Panc1 (cell line): ENCODE measurements at places on chromosomes 2 and 18.
A peak's percentile ranks its signal among the peaks of the same experiment; 100 is the strongest.

DNA sequence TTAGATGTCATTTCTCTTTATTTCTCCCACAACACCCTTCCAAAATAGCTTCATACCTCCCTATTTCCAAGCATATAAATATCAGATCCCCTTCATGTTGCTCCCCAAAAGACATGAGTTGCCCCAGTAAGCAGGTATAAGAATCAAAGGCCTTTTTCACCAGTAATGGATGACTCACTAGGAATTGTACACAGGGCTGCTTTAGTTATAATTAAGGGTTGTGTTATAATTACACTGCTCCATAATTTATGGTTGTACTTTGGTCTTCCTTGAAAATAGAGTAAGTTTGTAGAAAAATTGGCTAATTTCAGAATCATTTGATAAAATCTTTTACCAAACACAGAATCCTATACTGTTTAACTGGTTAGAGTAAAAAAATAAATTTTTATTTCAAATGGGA lies 8.8 kb upstream of the AQP4 start:
- H3K27me3 ChIP-seq: no peaks in the 10 kb centered on the region
- H3K4me3 ChIP-seq: no peak overlapping the region
- no peak for DNase-seq

DNA sequence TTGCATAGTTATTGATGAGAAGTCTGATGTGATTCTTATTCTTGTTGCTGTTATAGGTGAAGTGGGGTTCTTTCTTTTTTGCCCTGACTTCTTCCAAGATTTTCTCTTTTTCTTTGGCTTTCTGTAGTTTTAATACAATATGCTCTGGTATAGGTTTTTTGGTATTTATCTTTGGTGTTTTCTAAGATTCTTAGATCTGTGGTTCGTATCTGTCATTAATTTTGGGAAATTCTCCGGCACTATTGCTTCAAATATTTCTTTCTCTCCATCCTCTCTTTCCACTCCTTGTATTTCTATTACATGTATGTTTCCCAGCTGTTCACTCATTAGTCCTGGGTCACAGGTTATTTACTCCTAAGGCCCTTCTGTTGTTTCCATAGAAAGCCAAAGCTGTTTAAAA lies 43.8 kb downstream of the SKA1 start:
- no peak overlapping the region for H3K4me3 ChIP-seq
- no peaks in the 10 kb centered on the region for H3K27me3 ChIP-seq
- no peak for DNase-seq
- H3K4me1 ChIP-seq: no peaks in the 10 kb centered on the region
- H3K27ac ChIP-seq: no peak overlapping the region

DNA sequence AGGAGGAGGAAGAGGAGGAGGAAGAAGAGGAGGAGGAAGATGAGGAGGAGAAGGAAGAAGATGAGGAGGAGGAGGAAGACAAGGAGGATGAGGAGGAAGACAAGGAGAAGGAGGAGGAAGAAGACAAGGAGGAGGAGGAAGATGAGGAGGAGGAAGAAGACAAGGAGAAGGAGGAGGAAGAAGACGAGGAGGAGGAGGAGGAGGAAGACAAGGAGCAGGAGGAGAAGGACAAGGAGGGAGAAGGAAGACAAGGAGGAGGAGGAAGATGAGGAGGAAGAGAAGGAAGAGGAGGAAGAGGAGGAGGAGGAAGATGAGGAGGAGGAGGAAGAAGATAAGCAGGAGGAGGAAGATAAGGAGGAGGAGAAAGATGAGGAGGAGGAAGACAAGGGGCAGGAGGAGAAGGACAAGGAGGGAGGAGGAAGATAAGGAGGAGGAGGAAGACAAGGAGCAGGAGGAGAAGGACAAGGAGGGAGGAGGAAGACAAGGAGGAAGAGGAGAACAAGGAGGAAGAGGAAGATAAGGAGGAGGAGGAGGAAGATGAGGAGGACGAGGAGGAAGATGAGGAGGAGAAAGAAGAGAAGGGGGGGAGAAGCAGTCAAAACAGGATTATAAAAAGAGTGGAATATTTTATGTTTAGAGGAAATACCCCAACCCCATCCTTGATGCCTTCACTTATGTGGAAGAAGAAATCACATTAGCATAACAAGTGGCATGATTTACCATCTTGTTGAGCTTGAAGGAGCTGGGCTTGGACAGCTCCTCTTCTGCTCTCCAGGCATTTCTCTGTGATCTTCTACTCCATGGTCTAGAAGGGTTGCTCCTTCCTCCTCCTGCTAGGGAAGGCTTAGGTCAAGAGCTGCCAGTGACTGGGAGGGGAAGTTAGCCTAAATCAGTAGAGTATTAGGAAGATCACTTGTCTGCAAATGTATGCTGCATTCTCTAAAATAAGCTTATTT lies 45.3 kb upstream of the KCTD1 start:
- H3K27me3 ChIP-seq: no peaks in the 10 kb centered on the region
- DNase-seq: no peak
- H3K27ac ChIP-seq: no peak overlapping the region
- no peaks in the 10 kb centered on the region for H3K36me3 ChIP-seq

DNA sequence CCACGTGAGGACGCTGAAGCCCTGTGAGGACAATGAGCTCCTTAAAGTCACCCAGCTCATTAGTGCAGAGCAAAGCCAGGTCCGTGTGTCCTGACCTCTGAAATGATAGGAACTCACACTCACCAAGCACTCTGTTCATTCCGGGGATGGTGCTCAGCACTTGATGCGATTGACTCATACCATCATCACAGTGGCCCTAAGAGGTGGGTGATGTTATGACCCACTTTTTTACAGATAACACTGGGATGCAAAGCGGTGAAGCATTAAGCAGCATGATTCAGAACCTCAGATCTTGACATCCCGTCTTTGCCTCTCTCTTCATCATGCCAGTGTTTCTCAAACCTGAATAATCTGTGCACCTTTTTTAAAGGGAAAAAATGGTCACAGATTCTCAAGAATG lies 234.8 kb downstream of the ALPK2 start:
- no peak overlapping the region for H3K27ac ChIP-seq
- H3K4me3 ChIP-seq: no peak overlapping the region
- no peaks in the 10 kb centered on the region for H3K27me3 ChIP-seq
- H3K4me1 ChIP-seq: no peaks in the 10 kb centered on the region
- no peaks in the 10 kb centered on the region; the same call in 1 of the 2 replicates for H3K36me3 ChIP-seq
- DNase-seq: no peak

DNA sequence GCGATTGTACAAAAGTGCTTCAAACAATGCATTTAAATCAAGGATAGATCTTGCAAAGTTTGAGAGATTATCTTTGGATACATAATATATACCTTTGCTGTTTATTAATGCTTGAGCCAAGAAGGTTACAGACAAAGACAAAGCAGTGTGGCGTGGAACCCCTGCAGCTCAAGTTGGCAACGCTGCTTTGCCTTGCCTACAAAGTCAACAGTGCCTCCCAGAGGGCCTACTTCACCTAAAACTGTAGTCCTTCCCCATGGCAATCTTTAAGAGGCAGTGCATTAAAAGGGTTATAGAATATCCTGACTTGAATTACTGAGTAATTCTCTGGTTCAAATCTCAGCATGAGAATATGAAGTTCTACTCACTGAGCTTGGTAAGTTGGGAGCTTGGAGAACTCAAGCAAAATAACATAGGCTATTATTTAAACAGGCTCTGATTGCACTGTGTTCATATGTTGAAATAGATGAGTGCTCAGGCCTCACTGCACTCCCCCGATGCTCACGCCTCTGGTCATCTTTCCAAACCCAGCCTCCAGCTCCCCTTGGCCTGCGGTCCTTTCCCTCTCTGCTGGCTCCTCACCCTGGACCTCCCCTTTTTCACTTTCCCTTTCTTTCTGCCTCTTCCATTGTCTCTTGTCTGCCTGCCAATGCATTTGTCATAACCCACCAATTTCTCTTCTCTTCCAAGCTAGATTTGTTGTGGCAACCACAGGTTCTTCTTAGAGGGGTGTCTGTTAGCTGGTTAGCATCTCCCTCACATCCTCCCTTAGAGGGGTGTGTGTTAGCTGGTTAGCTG lies 96.5 kb downstream of the MYT1L start:
- no peaks in the 10 kb centered on the region; the same call in 1 of the 2 replicates for H3K27me3 ChIP-seq
- no peak overlapping the region for H3K4me3 ChIP-seq
- no peak overlapping the region for H3K27ac ChIP-seq
- H3K36me3 ChIP-seq: no peaks in the 10 kb centered on the region
- no peaks in the 10 kb centered on the region for H3K4me1 ChIP-seq

GRCh38 chr18:79420033-79420745 lies 24.5 kb downstream of the NFATC1 start:
- H3K4me3 ChIP-seq: no peak overlapping the region
- H3K27ac ChIP-seq: no peak overlapping the region
- no peaks in the 10 kb centered on the region for H3K36me3 ChIP-seq
- no peaks in the 10 kb centered on the region for H3K4me1 ChIP-seq
- H3K27me3 ChIP-seq: no peaks in the 10 kb centered on the region

- H3K36me3 ChIP-seq: no peaks in the 10 kb centered on the region
- no peak overlapping the region for H3K4me3 ChIP-seq
- H3K4me1 ChIP-seq: no peaks in the 10 kb centered on the region
These were observed 111.5 kb upstream of the EPC2 start for GRCh38 chr2:148533004-148533403.

DNA sequence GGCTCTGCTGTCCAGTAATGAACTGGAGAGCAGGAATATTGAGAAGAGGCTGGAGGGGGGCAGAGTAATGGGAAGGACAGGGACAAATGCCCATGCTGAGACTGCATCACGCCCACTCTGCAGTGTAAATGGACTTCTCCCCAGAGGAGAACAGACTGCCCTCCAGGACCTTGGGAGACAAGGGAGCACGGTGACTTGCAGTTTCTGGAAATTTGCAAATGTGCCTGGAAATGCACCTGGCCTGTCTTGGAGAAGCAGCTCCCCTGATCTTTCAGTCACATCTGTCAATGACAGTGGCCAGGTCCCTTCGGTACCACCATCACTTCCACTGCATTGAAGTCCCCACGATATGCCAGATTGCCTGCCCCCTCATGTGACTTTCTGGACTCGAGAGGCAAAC lies 178.7 kb upstream of the SH3BP4 start:
- no peak overlapping the region for H3K4me3 ChIP-seq
- no peaks in the 10 kb centered on the region for H3K36me3 ChIP-seq
- H3K27ac ChIP-seq: no peak overlapping the region
- H3K4me1 ChIP-seq: no peaks in the 10 kb centered on the region
- H3K27me3 ChIP-seq: no peaks in the 10 kb centered on the region
- DNase-seq: no peak

- H3K27me3 ChIP-seq: no peaks in the 10 kb centered on the region
- no peak for DNase-seq
- peaks cover 3% of the 10 kb centered on the region; the same call in 1 of the 2 replicates for H3K36me3 ChIP-seq
These were observed 4.1 kb downstream of the ITGA6 start for GRCh38 chr2:172431463-172431862.

- H3K36me3 ChIP-seq: no peaks in the 10 kb centered on the region
- no peaks in the 10 kb centered on the region for H3K4me1 ChIP-seq
- H3K27ac ChIP-seq: no peak overlapping the region
These were observed 66.6 kb downstream of the MYOM1 start for GRCh38 chr18:3153107-3153704.

DNA sequence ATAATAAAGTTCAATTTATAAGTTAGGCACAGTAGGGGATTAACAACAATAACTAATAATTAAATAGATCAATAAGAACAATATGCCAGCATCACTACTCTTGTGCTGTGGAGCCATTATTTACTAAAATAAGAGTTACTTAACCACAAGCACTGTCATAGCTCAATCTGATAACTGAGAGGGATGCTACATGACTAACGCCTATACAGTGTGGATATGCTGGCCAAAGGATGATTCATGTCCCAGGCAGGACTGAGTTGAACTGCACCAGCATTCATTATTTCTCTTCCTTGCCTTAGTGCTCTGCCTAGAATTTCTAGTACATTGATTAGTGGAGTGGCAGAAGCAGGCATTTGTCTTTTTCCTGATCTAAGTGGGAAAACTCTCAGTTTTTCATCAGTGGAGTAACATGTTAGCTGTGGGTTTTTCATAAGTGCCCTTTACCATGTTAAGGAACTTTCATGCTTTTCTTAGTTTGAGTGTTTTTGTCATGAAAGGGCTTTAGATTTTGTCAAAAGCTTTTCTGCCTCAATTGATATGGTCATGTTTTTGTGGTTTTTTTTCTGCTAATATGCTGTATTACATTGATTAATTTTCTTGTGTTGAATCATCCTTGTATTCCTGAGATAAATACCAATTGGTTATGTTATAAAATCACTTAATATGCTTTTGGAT lies 21.7 kb downstream of the KIAA1328 start:
- no peaks in the 10 kb centered on the region for H3K4me1 ChIP-seq
- H3K27me3 ChIP-seq: no peaks in the 10 kb centered on the region
- DNase-seq: no peak

- no peaks in the 10 kb centered on the region for H3K36me3 ChIP-seq
- DNase-seq: no peak
- no peak overlapping the region for H3K27ac ChIP-seq
- H3K27me3 ChIP-seq: no peaks in the 10 kb centered on the region
These were observed 202.4 kb downstream of the EXOC6B start for GRCh38 chr2:72623481-72623880.

- no peaks in the 10 kb centered on the region for H3K36me3 ChIP-seq
- DNase-seq: no peak
- no peaks in the 10 kb centered on the region for H3K27me3 ChIP-seq
- H3K27ac ChIP-seq: peak overlapping the region; percentile 90
- peaks cover 39% of the 10 kb centered on the region for H3K4me1 ChIP-seq
- no peak overlapping the region for H3K4me3 ChIP-seq
These were observed 61.4 kb upstream of the RTN4 start for GRCh38 chr2:55111570-55112228.

DNA sequence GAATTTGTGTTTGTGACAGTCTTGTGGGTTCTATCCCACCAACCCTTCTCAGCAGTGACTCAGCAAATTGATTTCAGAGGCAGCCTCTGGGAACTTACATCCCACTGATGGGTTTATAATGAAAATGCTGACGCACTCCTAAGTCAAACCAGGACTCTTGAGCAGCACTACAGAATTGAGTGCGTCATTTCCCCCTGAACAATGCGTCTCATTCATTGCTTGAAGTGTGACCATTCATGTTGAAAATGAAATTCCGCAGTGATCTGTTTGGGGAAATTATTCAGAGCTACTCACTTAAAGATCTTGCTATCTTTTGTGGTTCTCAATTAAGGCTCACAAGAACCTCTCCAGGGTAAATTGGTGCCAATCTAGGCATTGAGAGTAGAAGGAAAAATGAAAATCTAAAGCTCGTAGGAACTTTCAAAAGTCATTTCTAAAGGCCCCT lies 417.7 kb upstream of the SLC14A2 start:
- no peaks in the 10 kb centered on the region for H3K4me1 ChIP-seq
- no peaks in the 10 kb centered on the region for H3K36me3 ChIP-seq
- H3K4me3 ChIP-seq: no peak overlapping the region
